GM19239 (cell line): ENCODE measurements at places on chromosomes 6 and 20.

GRCh38 chr6:90003941-90004340 lies 109.7 kb downstream of the GJA10 start:
- no peak for DNase-seq

DNA sequence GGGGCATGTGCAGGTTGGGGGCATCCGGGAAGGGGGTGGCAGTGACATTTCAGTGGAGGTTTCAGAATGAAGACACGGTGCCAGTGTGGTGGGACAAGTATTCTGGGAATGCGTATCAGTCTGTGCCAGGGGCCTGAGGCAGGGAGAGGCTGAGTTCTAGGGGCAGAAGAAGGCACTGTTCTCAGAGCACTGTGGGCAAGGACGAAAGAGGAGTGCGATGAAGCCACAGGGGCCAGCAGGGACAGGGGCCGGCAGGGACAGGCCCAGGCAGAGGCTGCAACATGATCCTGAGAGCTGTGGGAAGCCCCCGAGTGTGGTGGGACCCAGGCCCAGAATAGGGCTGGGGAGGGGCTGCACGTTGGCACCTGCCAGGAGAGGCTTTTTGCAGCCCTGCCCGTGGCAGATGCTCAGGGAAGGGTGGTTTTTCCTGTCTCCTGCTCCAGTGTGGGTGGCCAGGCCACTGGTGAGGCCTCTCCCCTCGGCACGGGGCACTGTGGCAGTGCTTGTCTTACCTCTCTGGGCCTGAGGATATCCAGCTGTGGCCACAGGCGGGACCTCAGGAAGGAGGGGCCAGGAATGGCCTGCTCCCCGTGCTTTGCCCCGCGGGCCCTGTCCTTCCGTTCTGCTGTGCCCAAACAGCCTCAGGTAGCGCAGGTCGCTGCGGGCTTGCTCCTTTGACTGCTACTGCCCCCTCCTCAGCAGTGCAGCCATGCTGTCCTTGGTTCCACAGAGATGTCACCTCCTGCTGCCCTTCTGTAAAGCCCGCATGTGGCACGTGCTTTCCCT lies 10.0 kb downstream of the ENTPD6 start:
- no peak for DNase-seq

DNA sequence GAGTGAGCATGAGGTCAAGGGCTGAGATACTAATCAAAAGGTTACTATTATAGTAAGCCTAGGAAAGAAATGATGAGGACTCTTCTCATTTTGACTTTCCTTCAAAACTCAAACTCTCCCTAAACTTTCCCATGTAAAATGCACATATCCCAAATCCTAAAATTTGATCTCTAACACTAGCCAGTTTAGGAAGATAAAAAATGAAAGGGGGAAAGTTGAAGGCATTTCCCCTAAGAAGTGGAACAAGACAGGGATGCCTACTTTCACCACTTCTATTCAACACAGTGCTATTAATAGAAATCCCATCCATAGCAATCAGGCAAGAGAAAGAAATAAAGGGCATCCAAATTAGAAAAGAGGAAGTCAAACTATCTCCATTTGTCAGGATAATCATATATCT lies 2.9 kb upstream of the CALHM5 start:
- DNase-seq: no peak

DNA sequence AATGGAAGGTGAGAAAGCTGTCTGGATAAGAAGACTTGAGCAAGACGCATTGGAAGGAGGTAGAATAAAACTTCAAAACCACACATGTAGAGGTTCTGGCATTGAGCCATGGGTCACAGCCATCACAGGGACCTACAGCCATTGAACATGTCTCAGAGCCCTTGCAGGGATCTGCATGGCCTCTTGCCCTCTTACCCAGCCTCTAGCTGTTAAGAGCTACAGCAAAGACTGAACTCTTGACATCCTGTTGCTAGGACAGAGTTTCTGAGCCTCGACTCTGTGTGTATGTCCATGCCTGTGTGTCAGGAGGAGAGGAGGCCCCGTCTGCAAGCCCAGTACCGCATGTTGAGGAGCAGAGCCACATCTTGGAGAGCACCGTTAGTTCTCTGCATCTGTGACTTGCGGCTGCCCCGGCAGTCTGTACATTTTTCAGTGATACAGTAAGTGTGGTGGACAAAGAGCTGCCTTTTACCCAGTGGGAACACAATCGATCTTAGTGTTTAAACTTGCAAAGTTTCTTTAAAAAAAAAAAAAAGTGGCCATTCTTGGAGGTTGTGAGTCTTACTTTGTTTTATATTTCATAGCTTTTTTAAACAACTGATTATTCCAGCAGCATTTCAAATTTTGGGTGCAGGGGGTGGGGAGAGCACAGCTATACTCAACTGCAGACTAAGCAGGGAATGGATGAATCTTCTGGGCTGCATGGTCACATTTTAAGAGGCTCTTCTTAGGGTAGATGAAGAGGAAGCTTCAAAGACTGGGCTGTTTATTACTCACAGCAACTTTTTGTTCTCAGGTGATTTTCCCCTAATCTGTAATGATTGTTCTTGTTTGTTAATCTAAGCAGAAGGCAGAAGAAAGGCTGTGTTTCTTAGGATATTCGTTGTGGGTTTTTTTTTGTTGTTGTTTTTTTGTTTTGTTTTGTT lies 88.5 kb downstream of the TBC1D7 start:
- no peak for DNase-seq

- DNase-seq: peak; percentile 34
These were observed 7.6 kb downstream of the TREM1 start for GRCh38 chr6:41278699-41279405.

DNA sequence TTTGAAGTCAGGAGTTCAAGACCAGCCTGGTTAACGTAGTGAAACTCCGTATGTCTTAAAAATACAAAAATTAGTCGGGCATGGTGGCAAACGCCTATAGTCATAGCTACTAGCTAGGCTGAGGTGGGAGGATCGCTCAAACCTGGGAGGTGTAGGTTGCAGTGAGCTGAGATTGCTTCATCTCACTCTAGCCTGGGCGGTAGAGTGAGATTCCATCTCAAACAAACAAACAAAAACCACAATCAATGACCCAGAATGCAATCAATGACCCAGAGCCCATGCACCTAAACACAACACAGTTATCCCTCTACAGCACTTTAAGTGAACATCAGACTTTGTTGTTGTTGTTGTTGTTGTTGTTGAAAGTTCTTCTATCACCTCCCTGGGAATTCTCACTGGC lies 77.9 kb downstream of the MYB start:
- no peak for DNase-seq

- DNase-seq: no peak
These were observed 97.6 kb downstream of the MRPL14 start for GRCh38 chr6:44029444-44030185.

DNA sequence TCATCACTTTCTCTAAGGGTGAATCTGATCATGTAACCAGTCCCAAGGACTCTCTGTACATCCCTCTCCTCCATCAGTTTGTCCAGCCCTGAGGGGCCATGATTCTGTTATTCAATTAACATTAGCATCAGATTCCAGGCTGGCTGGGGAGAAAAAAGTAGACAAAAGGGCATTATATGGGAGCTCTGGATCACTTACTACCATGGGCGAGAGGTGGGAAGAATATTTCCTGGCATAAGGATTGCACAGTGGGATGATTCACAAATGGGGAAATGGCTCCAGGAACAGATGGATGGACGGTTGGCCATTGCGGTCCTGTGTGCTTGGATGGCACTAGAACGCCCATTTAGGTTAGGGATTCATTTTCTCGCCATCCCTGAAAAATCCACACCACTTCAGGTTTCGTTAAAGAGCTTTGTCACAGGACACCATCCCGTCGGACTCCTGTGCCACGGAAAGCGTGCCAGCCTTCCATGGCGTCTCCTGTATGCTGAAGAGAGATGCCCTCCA lies 112.6 kb downstream of the THBS2 start:
- DNase-seq: no peak

- DNase-seq: no peak
These were observed 81.2 kb downstream of the ASXL1 start for GRCh38 chr20:32439132-32439829.

DNA sequence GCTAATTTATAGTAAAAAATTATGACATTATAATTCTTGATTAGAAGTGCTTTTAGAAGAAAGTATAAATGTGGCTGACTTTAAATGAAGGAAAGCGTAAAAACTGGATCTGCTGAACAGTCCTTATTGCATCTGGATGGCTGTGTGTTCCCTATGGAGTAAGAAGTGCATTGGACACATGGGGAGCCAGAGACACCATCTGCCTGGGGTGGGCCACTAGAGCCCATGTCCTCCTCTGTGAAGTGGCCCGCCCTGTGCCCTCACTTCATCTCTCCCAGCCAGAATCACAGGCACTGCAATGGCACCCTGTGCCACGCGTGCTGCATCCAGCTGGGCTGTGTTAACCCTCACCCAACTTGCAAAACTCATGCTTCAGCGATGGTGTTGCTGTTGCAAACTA lies 13.2 kb upstream of the SFT2D1 start:
- no peak for DNase-seq

- DNase-seq: no peak
These were observed 9.4 kb upstream of the PLAGL1 start for GRCh38 chr6:144017166-144018094.

DNA sequence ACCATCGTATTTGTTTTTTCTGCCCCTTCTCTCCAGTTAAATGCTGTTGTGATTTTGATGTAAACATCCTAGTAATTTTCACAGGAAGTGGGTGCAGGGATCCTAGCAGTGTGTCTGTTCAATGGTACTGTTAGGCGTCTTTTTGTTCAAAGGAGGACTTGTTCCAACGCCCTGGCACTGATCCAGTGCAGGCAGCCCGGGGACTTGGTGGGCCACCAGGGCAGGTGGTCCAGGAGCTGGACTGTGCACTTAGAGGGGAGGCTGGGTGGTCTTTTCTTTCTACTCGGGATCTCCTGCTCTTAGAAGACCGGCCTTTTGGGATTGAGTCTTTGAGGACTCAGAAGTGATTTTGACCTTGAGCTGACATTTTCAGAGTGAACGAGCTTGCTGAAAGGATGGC lies 41.1 kb upstream of the NKX2-2 start:
- no peak for DNase-seq

- DNase-seq: no peak
These were observed 915 bp downstream of the TMEM63B start for GRCh38 chr6:44128020-44128917.

DNA sequence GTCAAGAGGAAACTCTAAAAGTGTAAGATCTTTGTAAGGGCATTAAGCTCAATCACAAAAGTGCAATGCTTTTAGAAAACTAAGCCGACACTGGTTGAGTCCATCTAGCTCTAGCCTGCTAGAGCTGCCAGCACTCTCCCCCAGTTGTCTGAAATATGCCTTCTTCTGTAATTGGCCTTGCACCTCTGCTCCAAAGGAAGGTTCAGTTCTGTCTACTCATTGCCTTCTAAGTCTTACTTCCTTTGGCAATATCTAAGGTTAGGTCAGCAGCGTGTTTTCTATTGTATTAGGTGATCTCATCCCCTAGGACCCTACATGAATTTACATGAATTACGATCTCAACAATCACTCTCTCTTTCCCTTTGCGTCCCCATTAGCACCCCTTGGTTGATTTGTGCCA lies 378.6 kb downstream of the CBLN4 start:
- no peak for DNase-seq

DNA sequence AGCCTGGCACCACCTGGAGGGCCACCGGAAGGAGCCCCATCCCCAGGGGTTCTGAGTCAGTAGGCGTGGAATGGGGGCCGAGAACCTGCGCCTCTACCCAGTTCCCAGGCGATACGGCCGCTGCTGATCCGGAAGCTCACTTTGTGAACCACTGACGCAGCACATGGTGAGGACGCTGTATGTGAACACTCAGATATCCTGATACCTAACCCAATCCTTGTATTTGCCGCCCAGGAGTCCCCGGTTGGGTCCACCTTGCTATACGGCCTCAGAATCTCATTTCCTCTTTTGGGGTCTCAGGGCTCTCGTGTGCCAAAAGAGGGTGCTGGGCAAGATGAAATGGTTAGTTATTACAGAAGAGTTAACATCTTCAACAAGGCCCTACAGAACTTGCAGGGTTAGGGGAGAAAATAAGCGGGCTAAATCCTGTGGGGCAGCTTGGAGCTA lies 604 bp upstream of the RAB5IF start:
- peak; percentile 28 for DNase-seq

DNA sequence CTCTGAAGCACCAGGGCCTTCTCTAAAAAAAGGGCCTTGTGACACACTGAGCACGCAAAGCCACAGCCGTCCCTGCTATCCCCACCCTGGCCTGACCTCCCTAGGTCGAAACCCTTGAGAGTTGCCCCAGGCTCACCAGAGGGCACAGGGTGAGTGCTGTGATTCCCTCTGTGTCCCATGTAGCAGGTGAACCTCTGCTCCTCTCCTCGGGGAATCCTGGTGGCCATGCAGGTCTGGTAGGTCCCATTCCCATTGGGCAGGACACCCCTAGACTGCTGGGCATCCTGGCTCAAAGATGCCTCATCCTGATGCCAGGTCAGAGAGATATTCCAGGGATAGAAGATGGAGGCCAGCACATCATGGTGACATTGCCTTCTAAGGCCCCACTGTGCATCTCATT lies 20.9 kb downstream of the HLA-F start:
- no peak for DNase-seq

- no peak for DNase-seq
These were observed 71.3 kb downstream of the SLC22A3 start for GRCh38 chr6:160419488-160419887.

GRCh38 chr20:22511943-22512910 lies 72.1 kb downstream of the FOXA2 start:
- no peak for DNase-seq

GRCh38 chr20:57090590-57091560 lies 175.6 kb downstream of the BMP7 start:
- DNase-seq: no peak

GRCh38 chr6:79605061-79605460 lies 26.1 kb upstream of the SH3BGRL2 start:
- DNase-seq: no peak

DNA sequence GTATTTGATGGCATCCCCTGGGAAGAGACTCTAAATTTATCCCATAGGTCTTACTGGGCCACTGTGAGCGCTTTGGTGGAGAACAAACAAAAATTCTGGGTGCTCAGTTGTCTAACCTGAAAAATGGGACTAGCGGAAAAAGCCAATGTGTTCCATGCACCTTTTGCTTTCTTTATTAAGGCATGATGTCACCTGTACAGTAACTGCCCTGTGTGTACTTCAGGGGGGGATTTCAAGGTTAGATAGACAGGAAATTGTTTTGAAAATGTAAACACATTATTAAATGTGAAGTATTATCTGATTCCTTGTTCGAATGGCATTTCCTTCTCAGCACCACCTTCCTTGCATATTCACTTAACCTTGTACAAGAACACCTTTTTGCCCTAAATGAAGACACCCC lies 1.2 kb upstream of the EDN1 start:
- no peak for DNase-seq

DNA sequence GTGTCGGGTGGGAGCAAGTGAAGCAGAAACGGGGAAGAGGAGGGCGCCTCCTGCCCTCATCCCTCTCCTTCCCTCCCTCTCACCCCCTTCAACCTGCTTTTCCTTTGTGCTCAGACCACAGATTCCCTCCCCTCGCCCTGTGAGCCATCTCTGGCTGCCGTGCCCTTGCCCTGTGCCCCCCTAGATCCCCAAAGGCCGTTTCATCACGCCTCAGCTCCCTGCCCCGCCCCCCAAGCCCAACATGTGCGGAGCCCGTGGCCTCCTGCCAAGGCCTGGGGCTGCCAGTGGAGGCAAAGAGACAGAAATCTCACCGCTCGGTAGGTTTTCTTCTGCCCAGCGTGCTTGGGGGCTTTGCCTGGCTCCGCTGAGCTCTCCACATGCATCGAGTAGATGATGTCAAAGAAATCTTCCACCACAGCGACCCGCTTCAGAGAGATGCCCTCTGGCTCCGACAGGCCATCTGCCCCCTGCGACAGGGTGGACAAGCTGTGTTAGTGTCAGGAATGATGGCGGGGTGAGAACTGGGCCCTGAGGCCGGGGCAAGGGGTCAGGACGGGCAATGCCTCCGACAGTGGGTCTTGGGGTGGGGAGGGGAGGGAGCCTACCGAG lies 57.6 kb downstream of the NOL4L start:
- no peak for DNase-seq
